Neural progenitor cell (in vitro differentiated cells): ENCODE measurements at places on chromosomes 3 and 15.
A peak's percentile ranks its signal among the peaks of the same experiment; 100 is the strongest.

- DNase-seq = no peak
Measured at GRCh38 chr3:190424108-190424477, 25.6 kb downstream of the TMEM207 start.

- no peak for DNase-seq
Measured at GRCh38 chr15:51327081-51327480, 11.3 kb downstream of the CYP19A1 start.

DNA sequence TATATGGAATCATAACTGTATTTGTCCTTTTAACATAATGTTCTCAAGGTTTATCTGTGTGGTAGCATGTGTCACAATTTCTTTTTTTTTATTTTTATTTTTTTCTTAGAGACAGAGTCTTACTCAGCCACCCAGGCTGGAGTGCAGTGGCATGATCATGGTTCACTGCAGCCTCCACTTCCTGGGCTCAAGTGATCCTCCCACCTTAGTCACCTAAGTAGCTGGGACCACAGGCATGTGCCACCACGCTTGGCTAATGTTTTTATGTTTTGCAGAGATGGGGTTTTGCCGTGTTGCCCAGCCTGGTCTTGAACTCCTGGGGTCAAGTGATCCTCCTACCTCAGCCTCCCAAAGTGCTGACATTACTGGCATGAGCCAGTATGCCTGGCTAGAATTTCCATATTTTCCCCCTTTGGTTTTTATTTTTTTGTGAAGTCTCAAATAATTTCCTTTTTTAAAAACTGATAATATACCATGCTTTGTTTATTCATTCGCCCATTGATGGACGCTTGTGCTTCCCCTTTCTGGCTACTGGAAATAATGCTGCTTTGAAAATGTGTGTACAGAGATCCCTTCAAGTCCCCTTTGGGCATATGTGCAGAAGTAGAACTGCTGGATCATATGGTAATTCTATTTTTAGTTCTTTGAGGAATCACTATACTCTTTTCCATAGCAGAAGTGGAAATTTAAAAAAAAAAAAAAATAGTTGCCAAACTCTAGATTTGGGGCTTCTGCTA is 28.4 kb downstream of the TMEM40 start:
- no peak for DNase-seq

- DNase-seq = no peak
Measured at GRCh38 chr3:195186041-195186709, 84.8 kb downstream of the XXYLT1 start.

- peak; percentile 90 for DNase-seq
Measured at GRCh38 chr3:181756645-181757297, 45.0 kb downstream of the SOX2 start.

DNA sequence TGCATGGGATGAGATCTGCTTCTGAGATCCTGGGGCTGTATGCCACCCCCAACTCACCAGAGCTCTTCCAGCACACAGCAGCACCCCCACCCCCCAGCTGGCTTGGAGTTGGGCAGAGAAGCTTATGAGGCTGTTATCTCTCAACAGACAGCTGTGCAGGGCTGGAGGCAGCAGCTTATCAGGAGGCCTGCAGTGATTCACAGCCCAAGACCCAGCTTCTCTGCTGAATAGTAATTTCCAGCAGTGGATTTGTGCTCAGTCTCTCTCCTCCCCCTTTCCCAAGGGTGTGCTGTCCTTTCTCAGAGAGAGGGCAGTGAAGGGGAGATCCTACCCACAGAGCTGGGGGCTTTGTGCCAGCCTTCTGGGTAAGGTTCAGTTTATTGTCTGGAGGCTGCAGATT is 2.1 kb downstream of the RPP25 start:
- peak; percentile 38 for DNase-seq

DNA sequence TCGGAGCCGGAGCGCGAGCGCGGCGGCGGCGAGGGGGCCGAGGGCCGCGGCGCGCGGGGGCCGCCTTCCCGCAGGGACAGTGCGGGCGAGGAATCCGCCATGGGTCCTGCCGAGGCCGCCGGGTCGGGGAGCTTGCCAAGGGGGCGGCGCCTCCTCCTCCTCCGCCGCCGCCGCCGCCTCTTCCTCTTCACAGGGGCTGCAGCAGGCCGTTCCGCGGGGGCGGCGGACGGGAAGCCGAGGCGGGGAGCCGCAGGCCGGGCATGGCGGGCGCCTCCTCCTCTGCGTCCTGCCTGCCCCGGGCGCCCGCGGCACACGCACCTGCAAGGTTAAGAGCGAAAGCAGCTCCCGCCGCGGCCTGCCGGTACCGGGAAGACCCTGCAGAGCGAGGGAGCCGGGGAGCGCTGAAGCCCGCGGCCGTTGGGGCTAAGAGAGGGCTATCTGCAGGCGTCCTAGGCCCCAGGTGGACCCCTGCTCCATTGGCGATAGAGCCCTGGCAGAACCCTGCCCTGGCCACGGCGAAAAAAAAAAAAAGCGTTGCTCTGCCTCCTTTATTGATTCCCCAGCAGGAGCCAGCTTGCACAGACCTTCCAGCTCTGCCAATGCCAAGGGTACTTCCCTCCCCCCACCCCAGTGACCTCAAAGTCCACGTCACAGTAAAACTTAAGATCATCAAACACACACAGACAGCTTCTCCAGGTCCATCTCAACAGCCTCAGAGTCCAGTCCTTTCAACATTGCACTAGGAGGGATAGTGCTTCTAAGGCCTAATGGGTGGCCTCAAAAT is at the start of gene LYSMD2:
LYSMD2 (minus strand) TSS at position 134 of the 784 bp plus-strand sequence; CDS start at position 101, 33 bp downstream.
- peak; percentile 74 for DNase-seq

DNA sequence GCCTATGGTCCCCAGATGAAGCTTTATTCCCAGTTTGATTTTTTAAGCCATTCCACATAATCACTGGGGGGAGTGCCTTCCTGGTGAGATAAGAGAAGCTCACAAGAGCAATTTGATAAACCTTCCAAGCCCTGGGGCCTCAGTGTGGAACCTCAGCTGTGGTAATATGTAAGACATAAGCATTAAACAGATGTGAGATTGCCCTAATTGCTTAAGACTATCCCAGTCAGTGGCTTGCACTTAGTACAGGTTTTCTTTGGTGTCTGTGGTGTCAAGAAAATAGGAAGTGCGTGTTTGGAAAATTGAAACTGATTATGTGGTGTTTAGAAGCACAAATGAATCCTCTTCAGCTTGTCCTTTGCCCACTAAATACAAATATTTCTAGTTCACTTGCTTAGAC is 54.3 kb downstream of the LRRN1 start:
- no peak for DNase-seq

- DNase-seq = peak; percentile 46
Measured at GRCh38 chr3:17032407-17033034, 147.8 kb downstream of the PLCL2 start.

DNA sequence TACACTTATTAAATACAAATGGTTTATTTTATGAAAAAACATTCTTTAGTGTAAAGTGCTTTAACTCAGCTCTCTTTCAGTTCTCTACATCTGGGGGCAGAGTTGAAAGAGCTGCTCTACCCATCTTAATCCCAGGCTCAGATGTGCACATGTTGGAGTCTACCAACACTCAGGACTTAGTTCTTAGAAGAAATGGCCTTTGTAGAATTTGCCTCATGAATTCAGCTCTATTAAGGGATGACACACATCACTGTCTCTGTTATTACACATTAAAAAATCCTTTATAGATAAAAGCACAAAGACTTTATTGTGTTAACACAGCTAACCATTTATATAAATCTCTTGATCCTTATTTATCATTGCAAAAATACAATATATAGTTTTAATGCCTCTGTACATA is 31.7 kb upstream of the GSK3B start:
- no peak for DNase-seq

- no peak for DNase-seq
Measured at GRCh38 chr15:52559022-52559421, 9.8 kb downstream of the ARPP19 start.

DNA sequence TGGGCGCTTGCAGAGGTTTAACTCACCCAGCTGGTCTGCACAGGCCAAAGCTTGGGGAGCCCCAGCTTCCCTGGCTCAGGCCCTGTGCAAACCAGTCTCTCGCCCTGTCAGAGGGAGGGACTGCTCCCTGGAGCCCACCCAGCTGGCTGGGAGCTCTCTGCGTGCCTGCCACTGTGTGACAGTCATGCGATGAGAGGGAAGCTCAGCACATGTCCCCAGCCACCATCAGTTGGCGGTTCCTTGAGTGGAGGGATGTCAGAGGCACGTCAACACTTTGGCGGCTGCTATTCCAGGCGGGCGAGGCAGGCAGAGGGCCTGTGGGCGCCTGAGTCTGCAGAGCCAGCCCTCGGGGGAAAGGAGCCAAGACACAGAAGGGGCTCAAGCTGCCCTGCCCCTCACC is 324.6 kb downstream of the UACA start:
- DNase-seq = peak; percentile 33

GRCh38 chr3:98961161-98962155 is 60.0 kb upstream of the DCBLD2 start:
- no peak for DNase-seq

DNA sequence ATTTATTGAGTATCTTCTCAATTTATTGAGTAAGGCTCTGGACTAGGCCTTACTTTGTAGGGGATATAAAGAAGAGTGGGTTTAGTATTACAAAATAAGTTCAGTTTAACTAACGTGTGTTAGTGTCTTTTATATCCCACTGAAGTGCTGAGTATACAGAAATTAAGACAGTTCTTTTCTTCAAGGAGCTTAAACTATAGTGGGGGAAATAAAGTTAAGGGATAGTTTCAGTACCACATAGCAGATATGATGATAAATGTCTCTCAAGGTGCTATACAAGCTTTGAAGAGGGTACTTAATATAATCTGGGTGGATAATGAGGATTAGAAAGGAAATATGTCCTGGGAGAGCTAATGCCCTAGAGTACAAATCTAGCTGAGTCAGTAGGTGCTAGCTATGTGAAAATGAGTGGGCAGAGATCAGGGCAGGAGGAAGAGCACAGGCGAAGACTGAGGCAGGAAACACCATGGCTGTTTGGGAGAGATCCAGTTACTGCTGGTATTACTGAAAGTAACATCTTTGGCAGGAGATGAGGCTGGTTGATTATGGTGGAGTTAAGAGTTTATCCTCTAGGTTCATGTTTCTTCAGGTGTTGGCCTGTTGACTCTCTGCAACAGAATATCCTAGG is 46.0 kb downstream of the TEX9 start:
- DNase-seq = no peak

GRCh38 chr3:165464736-165465135 is 268.6 kb upstream of the SLITRK3 start:
- DNase-seq = no peak

DNA sequence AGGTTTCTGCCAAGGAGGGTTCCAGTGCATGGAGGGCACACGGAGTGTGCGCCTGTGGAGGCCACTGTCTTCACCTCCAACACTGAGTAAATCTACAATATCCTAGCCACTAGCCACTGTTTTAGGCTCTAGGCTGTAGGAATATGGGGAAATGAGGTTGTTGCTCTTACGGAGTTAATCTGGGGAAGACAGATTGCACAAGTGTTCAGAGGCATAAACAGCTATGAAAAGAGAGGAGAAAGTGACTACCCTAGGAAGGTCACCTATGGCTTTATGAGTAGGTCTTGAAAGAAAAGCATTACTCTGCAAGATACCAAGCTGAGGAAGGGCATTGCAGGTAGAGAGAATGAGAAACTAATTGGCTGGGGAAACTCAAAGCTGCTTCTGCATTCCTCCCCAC is 85.7 kb downstream of the CYP19A1 start:
- no peak for DNase-seq

- no peak for DNase-seq
Measured at GRCh38 chr3:27186013-27186412, 183.2 kb downstream of the NEK10 start.

- DNase-seq = no peak
Measured at GRCh38 chr3:111902534-111902933, 43.5 kb downstream of the PHLDB2 start.

DNA sequence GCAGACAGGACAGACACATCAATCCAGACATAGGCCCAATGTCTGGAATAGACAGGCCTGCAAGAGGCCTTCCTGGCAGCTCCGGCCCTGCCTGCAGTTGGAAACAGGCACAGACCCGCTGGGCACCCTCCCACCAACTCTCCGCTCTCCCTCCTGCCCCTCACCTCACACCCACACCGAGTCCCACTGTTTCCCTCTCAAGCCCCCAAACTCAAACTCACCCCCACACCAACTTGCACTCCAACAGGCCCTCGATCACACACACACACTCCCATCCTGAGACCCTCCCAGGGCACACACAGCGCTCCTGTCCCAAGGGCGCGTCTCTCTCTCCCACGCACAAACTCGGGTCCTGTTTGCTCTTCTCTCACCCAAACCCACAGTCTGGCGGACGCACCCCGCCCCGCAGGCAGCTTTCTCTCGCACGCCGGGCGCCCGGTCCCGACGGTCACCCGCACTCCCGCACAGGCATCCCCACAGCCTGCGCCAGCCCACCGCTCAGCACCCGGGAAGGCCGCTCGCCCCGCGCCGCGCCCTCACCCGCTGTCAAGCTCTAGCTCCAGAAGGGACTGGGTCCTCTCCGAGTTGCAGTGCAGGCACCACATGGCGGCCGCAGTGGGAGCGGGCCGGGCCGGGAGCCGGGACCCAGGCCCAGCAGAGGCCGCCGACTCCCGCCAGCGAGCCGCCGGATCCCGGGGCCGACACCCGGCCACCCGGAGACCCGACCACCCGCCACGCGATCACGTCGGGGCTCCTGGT is 106.2 kb downstream of the IQSEC1 start:
- DNase-seq = no peak

GRCh38 chr3:188150982-188151381 is 3.0 kb upstream of the LPP start:
- no peak for DNase-seq

DNA sequence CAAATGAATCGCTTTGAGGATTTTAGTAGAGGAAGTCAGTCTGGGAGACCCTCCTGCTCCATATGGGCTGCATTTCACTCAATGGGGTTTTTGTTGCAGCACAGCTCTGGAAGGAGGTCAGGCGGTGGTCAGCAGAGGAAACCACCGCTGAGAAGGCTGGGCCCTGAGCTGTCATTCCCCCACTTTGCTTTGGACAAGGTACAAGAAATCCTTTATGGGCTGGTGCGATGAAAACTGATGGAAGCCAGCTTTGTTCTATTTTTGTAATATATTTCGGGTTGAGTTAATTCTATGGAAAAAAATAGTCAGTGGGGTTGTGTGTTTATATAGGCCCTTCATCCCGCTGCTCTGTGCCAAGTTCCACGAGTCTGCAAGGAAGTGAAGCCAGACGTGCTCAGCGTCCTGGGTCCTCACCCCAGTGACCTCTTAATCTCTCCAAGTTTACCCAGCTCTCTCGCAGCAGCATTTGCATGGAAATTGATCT is 157.1 kb upstream of the TMC3 start:
- peak; percentile 46 for DNase-seq

- peak; percentile 32 for DNase-seq
Measured at GRCh38 chr3:98782824-98783500, 19.8 kb downstream of the ST3GAL6 start.

GRCh38 chr15:35698966-35699575 is 153.1 kb upstream of the DPH6 start:
- DNase-seq = no peak

GRCh38 chr3:13451301-13451673 is 28.8 kb upstream of the HDAC11 start:
- DNase-seq = no peak
